ENCODE measurements at places on chromosomes 2 and 18.
A peak's percentile ranks its signal among the peaks of the same experiment; 100 is the strongest.

DNA sequence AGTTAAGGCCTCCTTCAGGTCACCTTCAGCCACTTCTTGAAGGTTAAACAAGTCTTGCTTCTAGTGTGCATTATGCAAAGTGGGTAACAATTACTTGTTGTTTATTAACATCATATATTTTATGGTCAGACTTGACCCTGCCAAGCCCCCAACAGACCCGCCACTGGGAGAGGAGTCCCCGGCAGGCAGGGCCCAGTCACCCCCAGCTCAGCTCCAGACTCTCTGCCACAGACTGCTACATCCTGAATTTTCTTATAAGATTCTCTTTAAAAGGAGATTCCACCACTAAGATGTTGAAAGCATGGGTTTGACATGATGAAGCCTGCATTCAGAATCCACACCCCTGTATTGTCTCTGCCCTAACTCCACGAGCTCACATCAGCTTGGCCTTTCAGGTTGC lies 174.3 kb upstream of the ARL4C start:
- DNase-seq: no peak

- DNase-seq: no peak
Measured at GRCh38 chr2:135909976-135910375, 33.7 kb upstream of the MCM6 start.

GRCh38 chr18:75201282-75202270 lies 7.4 kb downstream of the PTGR3 start:
- DNase-seq: no peak

DNA sequence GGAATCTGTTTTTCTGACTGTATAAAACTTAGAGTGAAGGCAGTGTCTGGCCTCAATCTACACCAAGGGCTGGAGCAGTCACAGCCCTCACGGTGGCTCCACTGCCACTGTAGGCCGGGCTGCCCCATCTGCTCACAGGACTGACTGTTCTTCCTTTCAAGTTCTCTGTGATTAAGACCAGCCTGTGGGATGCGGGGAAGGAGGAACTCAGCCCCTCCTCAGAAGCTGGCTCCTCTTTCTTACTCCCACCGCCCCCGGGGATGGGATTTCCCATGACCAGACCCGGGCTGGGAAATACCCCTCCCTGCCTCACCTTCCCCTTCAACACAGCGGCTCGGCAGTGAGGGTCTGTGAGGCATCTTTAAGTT lies 106.0 kb downstream of the COPS8 start:
- no peak for DNase-seq

DNA sequence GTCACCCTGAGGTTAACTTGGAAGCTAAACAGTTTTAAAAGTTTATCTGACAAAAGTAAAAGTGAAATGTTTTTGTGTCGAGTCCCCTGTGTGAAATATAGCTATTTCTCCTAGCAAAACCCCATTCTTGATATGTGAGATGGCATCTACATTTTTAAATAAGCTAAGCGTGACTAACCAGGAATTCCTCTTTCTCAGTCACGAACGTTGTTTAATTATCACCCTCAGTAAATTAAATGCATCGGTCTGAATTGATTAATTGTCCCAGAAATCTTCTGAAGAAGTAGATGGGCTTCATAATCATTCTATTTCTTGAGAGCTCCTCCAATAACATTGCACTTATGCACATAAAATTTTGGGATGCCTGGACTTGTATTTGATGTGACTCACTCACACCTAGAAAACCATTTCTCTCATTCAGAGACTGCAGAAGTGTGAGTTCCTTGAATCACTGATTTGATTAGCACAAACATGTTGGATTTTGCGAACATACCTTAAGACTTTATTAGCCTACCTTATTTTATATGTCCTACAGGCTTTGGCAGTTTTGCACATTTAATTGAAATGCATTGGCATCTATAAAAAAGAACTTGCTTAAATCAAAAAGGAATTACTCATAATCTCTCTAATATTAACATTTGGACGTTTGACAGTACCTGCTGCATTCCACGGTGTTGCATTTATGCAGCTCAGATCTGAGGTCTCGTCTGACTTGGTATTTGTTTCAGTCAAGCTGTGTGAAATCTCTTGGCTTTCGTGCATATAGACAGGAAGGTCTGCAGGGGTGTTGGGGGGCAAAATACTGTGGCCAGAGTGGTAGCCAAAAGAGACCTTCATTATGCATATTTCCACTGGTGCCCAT lies 475.2 kb downstream of the EPHA4 start:
- no peak for DNase-seq

DNA sequence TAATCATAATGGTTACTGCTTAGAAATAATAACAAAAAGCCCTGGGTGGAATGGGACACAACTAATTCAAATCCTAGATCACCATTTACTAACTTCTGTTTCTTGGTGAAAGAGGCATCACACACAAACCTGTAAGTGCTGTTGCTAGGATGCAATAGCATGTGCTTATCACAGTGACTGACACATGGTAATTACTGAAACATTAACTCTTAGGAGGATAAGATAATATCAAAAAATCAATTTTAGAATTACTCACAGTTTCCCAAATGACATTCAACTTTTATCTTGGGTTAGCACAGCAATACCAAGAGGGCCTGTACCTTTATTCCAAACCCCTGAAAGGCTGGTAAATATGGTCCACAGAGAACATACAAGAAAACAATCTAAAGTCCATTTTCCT lies 69.1 kb downstream of the MBOAT2 start:
- no peak for DNase-seq

- DNase-seq: no peak
Measured at GRCh38 chr2:240149943-240150784, 9.7 kb upstream of the OTOS start.

- DNase-seq: no peak
Measured at GRCh38 chr2:31296641-31297287, 62.8 kb downstream of the EHD3 start.

GRCh38 chr2:218891275-218892135 lies 10.9 kb downstream of the WNT10A start:
- no peak for DNase-seq

- DNase-seq: no peak
Measured at GRCh38 chr2:145918951-145919350, 1399.0 kb upstream of the ZEB2 start.

- DNase-seq: peak; percentile 30
Measured at GRCh38 chr2:26008851-26009566, 24.9 kb upstream of the RAB10 start.

- no peak for DNase-seq
Measured at GRCh38 chr18:55523001-55523400, 65.0 kb downstream of the TCF4 start.
